ENCODE measurements at places on chromosomes 7 and 10.

GRCh38 chr10:118734475-118734874, 20.3 kb downstream of the CACUL1 start:
- no peak for DNase-seq

- DNase-seq = peak; percentile 59
Observed at GRCh38 chr7:151868396-151869108, 8.4 kb downstream of the PRKAG2 start.

- no peak for DNase-seq
Observed at GRCh38 chr10:70145166-70145665, 1.3 kb downstream of the TYSND1 start.

- DNase-seq = no peak
Observed at GRCh38 chr7:3158341-3158760, 114.7 kb upstream of the CARD11 start.

- no peak for DNase-seq
Observed at GRCh38 chr10:76286536-76286935, 855.1 kb downstream of the LRMDA start.

GRCh38 chr7:71637578-71637977, 505.6 kb downstream of the GALNT17 start:
- DNase-seq = peak; percentile 91

- no peak for DNase-seq
Observed at GRCh38 chr10:88278912-88279311, 304.2 kb downstream of the RNLS start.

GRCh38 chr10:89646889-89647657, 2.0 kb upstream of the PANK1 start:
- no peak for DNase-seq

DNA sequence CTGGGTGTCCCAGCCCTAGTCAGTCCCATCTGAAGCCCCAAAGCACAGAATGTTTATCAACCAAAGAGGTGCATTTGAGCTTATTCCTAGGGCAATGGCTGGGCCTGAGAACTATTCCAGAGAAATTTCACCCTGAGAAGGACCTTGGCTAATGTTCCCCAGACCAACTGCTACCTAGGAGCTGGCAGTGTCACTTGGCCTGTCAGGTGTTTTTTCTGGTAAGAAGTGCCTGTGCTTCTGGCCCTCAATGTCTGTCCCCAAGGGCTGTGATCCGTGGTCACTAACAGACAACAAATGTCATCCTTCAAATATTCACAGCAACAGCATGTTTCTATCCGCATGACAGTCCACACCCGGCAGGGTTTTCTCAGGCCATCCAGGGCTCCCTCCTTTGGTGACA, 209.3 kb upstream of the FRMD4A start:
- peak; percentile 51 for DNase-seq

- DNase-seq = peak; percentile 55
Observed at GRCh38 chr10:73625004-73625883, 16.0 kb downstream of the MYOZ1 start.

GRCh38 chr7:105027176-105027853, 13.3 kb downstream of the KMT2E start:
- DNase-seq = no peak

GRCh38 chr10:50604049-50604640, 19.6 kb downstream of the SGMS1 start:
- DNase-seq = no peak

DNA sequence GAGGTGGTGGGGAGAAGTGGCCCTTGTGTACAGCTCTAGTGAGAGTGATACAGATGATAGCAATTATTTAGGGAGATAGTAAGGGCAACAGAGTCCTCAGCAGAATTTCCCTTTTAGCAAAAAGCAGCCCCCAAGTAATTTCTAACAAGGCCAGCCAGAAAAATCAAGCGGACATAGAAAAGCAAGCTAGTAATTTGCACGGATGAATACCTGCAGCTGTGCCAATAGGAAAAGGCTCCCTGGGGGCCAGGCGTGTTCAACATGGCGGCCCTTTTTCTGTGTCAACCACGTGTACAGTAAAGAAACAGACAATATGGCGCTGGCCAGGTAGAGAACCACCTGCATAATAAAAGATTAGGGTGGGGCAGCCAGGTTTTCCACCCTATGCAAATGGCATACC, 7.4 kb downstream of the MCM10 start:
- no peak for DNase-seq

GRCh38 chr7:105389088-105389650, 448 bp upstream of the SRPK2 start:
- DNase-seq = peak; percentile 58

- no peak for DNase-seq
Observed at GRCh38 chr10:79149662-79150443, 81.1 kb downstream of the ZMIZ1 start.

DNA sequence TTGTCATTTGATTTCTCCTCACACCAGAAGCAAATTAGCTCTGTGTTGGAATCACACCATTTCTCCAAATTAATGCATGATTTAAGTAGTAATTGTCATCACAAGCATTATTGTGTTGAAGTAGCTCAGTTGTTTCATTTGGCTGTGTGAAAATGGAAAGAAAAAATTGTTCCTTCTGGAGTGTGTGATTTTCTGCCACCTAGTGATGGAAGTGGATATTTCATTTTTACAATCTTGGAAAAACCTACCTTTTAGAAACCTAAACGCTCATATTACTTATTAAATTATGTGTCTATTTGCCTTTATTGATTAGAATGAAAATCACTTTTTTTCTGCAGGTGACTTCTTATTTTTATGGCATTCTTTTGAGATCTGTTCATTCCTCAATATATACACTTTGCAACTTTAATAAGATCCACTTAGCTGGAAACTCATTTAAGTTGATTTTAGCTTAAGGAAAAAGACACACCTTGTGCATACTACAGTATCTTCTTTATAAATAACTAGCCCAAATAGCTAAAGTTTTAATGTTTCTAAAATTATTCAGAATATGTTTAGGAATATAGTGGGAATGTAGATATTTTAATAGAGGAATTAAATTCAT, 50.0 kb downstream of the SRI start:
- peak; percentile 60 for DNase-seq

DNA sequence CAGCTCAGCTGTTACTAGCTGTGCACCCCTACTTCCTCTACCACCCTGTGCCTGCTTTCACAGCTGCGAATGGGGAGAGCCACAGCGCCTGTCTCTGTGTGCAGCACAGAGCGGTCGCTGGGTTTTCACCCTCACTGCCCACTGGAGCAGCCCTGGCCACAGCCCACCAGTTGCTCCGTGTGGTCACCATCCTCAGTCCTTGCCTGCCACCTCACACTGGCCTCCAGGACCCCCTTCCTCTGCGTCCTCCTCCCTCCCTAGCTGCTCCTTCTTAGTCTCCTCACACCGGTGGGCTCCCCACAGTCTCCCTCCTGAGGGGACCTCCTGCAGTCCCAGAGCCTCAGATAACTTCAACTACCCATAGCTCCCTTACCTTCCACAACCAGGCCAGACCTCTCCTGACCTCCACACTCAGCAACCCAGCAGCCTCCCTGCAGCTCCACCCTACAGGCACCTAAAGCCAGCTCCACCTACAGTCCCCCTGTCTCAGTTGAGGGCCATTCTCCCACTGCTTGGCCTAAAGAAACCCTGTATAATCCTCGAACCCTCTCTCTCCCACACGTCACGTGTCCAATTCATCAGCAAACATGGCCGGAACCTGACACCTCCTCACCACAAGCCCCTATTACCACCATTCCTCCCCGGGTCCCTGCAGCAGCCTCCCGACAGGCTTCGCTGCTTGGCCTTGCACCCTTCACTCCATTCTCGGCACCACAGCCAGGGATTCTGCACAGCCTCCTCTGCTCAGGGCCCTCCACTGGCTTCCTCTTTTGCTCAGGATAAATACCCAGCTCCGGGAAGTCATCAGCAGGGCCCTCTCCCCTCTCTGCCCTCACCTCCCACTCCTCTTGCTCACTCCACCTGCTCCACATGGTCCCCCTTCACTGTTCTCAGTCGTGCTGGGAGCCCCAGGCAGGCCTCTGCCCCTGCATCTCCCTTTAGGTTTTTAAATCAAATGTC, 28.1 kb downstream of the PLAC9 start:
- DNase-seq = no peak

GRCh38 chr10:60446851-60447250, 57.2 kb upstream of the ANK3 start:
- peak; percentile 57 for DNase-seq

DNA sequence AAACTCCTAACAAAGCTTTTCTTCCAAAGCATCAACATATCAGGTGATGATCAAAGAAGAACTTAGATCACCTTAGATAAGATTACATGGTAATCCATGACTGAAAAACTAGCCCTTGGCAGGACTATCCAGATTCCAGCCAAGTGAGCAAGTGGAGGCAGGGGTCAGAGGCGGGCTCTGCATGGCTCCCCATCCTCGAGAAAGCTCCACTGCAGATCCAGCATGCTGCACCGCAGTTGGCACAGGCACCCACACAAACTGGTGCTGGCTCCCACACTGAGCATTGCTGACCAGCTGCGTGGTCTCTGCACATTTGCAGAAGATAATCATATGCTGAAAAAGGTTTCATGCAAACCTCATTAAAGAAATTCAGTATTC, 10.1 kb downstream of the PSAP start:
- DNase-seq = no peak

DNA sequence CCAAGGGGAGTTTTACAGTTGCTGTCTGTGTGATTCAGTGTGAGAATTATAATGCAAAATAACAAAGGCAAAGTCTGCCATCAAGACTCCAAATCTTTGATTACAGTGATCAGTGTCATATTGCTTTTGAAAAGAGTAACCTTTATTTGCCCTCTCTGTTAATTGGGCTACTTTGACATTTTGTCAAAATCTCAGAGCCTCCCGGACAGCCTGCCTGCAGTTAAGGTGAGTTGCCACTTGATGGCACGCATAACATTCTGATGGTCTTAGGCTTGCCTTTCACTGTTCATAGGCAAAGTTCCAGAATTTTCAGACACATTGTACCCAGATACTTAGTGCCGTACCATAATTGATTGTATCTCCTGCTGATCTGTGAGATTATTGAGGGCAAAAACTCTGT, 253.5 kb downstream of the ABCA13 start:
- DNase-seq = peak; percentile 22

- no peak for DNase-seq
Observed at GRCh38 chr10:114064151-114065048, 20.7 kb downstream of the ADRB1 start.

DNA sequence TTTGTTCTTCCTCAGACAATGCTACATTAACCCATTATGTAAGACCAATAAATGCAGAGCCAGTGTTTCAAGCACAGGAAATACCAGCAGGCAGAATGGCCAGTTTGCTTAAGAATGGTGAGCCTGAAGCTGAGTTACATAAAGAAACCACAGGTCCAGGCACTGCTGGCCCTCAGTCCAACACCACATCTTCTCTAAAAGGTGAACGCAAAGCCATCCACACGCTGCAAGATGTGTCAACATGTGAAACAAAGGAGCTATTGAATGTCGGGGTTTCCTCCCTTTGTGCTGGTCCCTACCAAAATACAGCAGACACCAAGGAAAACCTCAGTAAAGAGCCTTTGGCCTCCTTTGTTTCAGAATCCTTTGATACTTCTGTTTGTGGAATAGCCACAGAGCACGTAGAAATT, 63.8 kb downstream of the TASOR2 start:
- DNase-seq = no peak

DNA sequence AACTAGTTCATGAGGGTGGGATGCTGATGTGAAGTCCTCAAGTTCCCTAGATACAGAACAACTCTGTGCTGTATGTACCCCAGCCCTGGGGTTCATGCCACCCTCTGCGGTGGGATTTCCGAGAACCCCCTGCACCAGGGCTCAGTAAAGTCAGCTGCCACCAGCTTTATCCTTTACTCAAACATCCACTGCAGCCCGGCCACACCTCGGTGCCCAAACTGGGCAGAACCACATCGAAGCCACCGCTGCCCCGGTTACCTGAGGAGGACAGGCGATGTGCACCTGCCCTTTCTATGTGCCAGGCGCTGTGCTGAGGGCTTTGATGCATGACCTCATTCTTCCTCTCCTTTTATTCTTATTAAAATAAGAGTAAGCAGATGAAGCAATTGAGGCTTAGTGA, 9.9 kb upstream of the CALML5 start:
- no peak for DNase-seq

- no peak for DNase-seq
Observed at GRCh38 chr10:114914560-114914959, 23.4 kb upstream of the TRUB1 start.

- no peak for DNase-seq
Observed at GRCh38 chr10:966466-967235, 21.6 kb upstream of the GTPBP4 start.

GRCh38 chr10:32317795-32318357, 29.1 kb downstream of the EPC1 start:
- DNase-seq = no peak

GRCh38 chr7:131012477-131013031, 278.5 kb upstream of the KLF14 start:
- peak; percentile 60 for DNase-seq

- no peak for DNase-seq
Observed at GRCh38 chr10:49435225-49435624, 39.3 kb upstream of the DRGX start.

GRCh38 chr10:114103284-114103683, 59.6 kb downstream of the ADRB1 start:
- peak; percentile 73 for DNase-seq

- DNase-seq = no peak
Observed at GRCh38 chr10:71229726-71230655, 17.6 kb downstream of the UNC5B start.

DNA sequence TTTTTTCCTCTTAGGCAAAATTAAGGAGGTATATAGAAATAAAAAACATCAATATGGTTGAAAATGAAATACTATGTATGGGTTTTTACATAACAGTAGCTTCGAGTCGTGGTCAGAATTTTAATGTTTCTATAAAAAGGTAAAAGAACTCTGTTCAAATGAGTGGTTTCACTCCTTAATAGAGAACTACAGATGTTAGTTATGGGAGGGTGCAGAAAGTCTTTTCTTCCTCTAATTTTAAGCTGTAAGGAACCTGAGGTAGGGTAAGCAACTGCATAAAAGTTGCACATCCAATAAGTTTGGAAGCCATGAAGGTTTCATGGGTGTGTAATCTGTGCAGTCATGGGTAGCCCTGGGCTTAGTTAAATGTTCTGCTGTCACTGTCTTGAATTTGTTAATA, 141.3 kb downstream of the SUGCT start:
- DNase-seq = no peak

- DNase-seq = no peak
Observed at GRCh38 chr7:69859342-69859741, 261.1 kb downstream of the AUTS2 start.

DNA sequence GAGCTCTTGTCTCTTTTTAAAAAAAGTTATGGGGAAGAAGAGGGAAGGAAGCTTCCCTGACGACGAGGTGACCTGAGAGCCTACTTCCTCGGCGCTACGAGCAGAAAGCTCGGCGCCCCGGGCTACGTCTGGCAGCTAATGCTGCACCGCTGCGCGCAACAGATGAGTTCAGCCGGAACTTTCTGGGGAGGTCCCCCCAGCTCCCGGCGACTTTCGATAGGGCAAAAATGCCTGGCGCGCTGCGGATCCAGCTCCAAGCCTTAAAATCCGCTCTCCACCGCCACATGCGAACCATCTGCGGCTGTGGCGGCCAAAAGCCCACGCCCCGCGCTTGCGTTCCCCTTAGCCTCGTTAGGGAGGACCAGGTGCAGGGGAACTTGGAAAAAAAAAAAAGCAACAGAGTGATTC, 621 bp downstream of the P4HA1 start:
- peak; percentile 59 for DNase-seq

GRCh38 chr7:96824686-96825085, 115.0 kb upstream of the SEM1 start:
- DNase-seq = no peak

GRCh38 chr10:3231951-3232730, 59.6 kb upstream of the PITRM1 start:
- DNase-seq = no peak

Data from cerebellar cortex (tissue), 1 donor.